ENCODE measurements at places on chromosomes 5 and 9.

DNA sequence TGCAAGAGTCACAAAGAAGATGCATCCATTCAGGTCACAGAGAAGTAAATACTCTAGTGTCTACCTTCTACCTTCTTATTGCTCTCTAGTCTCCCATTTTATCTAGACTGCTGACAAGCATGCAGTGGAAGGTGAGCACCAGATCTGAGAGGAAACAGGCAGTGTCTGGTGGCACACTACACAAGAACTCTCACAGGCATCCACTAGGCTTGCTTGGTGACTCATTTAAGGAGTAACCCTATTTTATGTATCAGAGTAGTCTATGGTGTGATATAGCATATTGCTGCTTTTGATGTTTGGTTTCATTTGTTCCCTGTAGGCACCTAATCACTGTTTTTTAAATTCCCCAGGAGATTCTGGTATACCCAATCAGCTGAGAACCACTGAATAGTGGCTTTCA is 1.6 kb upstream of the THBS4 start:
- H3K4me3 ChIP-seq, result no peak overlapping the region
- no peak for DNase-seq
- H3K27ac ChIP-seq, result no peak overlapping the region

DNA sequence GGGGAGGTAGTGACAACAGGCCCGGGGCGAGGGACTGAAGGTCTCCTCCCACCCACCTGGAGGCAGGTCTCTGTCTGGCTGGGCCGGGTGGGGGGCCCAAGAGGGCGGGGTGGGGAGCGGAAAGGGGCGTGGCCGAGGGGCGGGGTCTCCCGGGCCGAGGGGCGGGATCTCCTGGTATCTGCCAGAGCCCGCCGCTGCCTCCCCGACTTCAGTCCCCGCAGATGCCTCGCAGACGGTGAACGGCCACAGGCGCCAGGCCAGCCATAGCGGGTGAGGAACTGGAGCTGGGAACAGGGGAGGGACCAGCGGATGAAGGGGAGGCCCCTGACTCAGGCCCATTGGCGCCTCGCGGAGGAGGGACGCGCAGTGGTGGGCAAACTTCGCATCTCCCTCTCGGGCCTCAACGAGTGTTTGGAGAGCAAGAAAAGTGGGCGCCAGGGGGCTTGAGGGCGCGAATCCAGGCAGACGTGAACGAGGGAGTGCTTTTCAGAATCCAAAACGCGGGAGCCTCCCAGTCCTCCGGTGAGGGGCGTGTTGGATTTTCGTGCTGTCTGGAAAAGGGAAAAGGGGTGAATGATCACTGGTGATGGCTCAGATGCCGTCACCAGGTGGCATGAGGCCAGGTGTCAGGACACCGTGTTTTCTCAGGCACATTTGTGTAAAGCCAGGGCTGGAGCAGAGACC is at the start of gene ADGRD2:
Gene ADGRD2 (plus strand): TSS at position 211 of the 684 bp plus-strand sequence. CDS start 1,216 bp downstream, outside the sequence.
- peaks cover 43% of the 10 kb centered on the region for H3K27me3 ChIP-seq
- no peak within 1 kb of the TSS for H3K27ac ChIP-seq

DNA sequence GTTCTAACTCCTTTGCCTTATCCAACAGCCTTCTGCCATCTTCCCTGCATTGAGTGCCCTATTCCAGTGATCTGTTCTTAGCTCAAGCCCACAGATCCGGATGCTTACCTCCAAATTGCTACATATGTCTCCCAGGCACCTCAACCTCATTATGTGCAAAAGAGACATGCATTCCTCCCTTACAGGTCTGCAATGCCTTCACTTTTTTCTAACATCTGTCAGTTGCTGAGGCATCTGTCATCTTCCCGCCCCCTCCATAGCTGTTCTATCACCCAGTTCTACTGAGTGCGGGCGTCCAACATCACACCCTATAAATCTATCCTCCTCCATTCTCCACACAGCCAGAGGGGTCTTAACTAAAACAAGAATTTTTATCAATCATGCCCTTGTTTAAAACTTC is 20.1 kb downstream of the NMRK1 start:
- no peak overlapping the region for H3K27ac ChIP-seq
- H3K4me3 ChIP-seq, result no peak overlapping the region
- H3K27me3 ChIP-seq, result no peaks in the 10 kb centered on the region
- H3K4me1 ChIP-seq, result no peaks in the 10 kb centered on the region

GRCh38 chr5:114437936-114438335 is 76.1 kb downstream of the KCNN2 start:
- H3K27ac ChIP-seq, result no peak overlapping the region
- peaks cover 3% of the 10 kb centered on the region for H3K27me3 ChIP-seq
- peaks cover 4% of the 10 kb centered on the region for H3K36me3 ChIP-seq
- H3K4me1 ChIP-seq, result peaks cover 16% of the 10 kb centered on the region
- no peak for DNase-seq

GRCh38 chr9:132986114-132986513 is 7.6 kb downstream of the GFI1B start:
- no peaks in the 10 kb centered on the region for H3K4me1 ChIP-seq
- H3K27ac ChIP-seq, result no peak overlapping the region
- H3K27me3 ChIP-seq, result peaks cover 25% of the 10 kb centered on the region
- DNase-seq, result no peak
- no peak overlapping the region for H3K4me3 ChIP-seq

DNA sequence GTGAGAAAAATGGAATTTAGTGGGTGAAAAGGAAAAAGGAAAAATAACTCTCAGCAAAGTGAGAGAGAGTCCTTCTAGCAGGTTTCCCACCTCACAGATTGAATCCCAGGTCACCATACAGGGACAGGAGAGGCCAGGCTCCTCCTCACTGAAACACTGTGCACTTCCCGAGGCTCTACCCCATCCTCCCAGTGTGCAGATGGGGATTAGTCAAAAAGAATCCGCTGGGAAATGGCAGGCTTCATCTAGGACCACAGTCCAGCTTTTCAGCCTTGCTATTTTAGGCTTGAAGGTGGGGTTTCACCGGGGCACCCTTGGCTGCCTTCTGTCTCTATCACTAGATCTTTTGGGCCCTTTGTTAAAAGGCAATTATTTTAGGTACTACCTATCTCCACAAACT is 47.8 kb downstream of the YIPF5 start:
- no peaks in the 10 kb centered on the region for H3K36me3 ChIP-seq
- H3K27ac ChIP-seq, result no peak overlapping the region
- H3K4me1 ChIP-seq, result peaks cover 26% of the 10 kb centered on the region
- DNase-seq, result no peak
- H3K4me3 ChIP-seq, result no peak overlapping the region

DNA sequence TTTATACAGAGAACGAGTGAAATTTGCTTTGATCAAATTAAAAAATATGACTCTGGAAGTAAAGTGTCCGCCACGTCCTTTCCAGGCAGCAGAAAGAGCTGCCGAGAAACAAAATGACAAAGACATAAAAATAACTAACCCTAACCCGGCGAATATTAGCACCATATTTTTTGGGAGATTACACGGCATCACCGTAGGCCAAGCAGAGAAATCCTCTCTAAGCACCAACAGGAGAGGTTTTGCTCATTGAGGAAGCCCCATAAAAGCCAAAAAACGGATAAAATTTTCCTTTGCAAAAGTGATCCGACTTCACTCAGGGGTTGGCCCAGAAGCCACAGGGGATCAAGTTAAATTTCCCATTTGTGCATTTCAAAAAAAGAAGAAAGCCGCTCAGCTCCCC is 70.9 kb downstream of the PCDH1 start:
- H3K27me3 ChIP-seq, result peaks cover 80% of the 10 kb centered on the region
- no peaks in the 10 kb centered on the region for H3K36me3 ChIP-seq
- DNase-seq, result no peak
- H3K27ac ChIP-seq, result no peak overlapping the region
- H3K4me3 ChIP-seq, result no peak overlapping the region
- peaks cover 20% of the 10 kb centered on the region for H3K4me1 ChIP-seq

- peaks cover 5% of the 10 kb centered on the region for H3K27me3 ChIP-seq
- no peak for DNase-seq
- no peak overlapping the region for H3K27ac ChIP-seq
- H3K4me3 ChIP-seq, result no peak overlapping the region
Observed at GRCh38 chr9:2093920-2094597, 78.9 kb downstream of the SMARCA2 start.

- no peak overlapping the region for H3K4me3 ChIP-seq
- H3K27ac ChIP-seq, result no peak overlapping the region
- DNase-seq, result no peak
- no peaks in the 10 kb centered on the region for H3K36me3 ChIP-seq
Observed at GRCh38 chr9:26181836-26182235, 503.6 kb upstream of the TUSC1 start.

- H3K4me1 ChIP-seq, result peaks cover 3% of the 10 kb centered on the region
- H3K27me3 ChIP-seq, result no peaks in the 10 kb centered on the region
- H3K27ac ChIP-seq, result no peak within 1 kb of the TSS
- no peak within 1 kb of the TSS for H3K4me3 ChIP-seq
- H3K36me3 ChIP-seq, result no peaks in the 10 kb centered on the region
- no peak for DNase-seq
Observed at GRCh38 chr5:42756606-42757601, at the start of gene CCDC152. TSS of gene CCDC152 (plus strand) at chr5:42756818. CDS start at chr5:42759122, 2,304 bp downstream.

DNA sequence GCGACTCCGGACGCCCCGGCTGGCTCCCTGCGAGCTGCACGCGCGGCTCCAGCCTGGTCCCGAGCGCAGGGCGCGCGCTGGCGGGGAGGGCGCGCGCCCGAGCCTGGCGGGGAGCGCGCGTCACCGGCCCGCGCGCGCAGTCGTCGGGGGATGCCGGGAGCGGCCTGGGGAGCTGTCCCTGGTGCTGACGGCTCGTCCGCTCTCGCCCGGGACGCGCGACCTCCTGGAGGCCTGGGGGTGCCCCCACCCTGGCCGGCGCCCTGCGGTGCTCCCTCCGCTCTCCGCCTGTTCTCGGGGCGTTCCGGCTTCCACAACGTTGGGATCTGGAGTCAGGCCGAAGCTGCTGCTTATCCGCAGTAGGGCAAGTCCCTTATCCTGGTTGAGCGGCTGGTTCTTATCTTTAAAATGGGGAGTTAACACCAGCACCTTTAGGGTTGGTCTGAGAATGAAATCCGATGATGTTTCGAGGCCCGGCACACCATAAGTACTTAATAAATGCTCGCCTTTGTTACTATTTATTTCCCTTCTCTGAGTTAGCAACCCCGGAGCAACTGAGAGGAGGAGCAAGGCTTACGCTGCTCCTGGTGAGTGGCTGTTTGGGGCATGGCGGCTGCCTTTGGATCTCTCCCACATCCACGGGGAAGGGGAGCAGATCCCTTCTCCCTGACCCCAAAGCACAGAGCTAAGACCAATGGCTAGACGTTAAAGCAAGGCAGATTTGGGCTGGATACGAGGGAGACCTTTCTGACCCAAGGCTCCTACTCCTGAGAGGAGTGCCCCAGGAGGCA is at the start of gene FAM163B:
Gene FAM163B (minus strand): TSS at position 79 of the 788 bp plus-strand sequence. CDS start 29,166 bp downstream, outside the sequence.
- no peak within 1 kb of the TSS for H3K27ac ChIP-seq
- no peaks in the 10 kb centered on the region for H3K4me1 ChIP-seq
- DNase-seq, result peak; percentile 89
- H3K27me3 ChIP-seq, result peaks cover 92% of the 10 kb centered on the region
- peak within 1 kb of the TSS; percentile 31 for H3K4me3 ChIP-seq
- H3K36me3 ChIP-seq, result no peaks in the 10 kb centered on the region

DNA sequence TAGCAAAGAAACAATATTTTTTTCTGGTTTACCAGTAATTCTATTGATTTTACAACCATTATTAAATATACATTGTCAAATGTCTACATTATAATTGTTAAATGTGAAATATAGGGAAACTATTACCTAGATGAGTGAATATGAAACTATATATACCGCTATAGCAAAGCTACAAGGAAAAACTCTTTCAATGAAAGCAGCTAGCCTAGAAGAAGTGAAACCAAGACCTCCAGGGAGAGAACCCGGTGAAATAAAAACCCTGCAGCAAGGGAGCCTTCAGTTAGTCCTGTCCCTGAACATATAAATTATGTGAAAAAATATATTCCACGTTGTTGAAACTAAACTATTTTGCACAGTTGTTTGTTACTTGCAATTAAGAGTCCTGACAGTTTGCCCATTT is 913.1 kb downstream of the EFNA5 start:
- no peak for DNase-seq
- H3K4me1 ChIP-seq, result no peaks in the 10 kb centered on the region
- H3K27ac ChIP-seq, result no peak overlapping the region
- no peaks in the 10 kb centered on the region for H3K36me3 ChIP-seq

- H3K27ac ChIP-seq, result no peak overlapping the region
- DNase-seq, result no peak
Observed at GRCh38 chr5:149764086-149764485, 34.0 kb downstream of the PPARGC1B start.

GRCh38 chr9:100511205-100511604 is 38.3 kb downstream of the TMEFF1 start:
- H3K4me3 ChIP-seq, result no peak overlapping the region
- H3K4me1 ChIP-seq, result peaks cover 8% of the 10 kb centered on the region
- no peaks in the 10 kb centered on the region for H3K27me3 ChIP-seq
- H3K27ac ChIP-seq, result no peak overlapping the region
- H3K36me3 ChIP-seq, result peaks cover 28% of the 10 kb centered on the region

- no peak overlapping the region for H3K27ac ChIP-seq
- no peak overlapping the region for H3K4me3 ChIP-seq
- DNase-seq, result no peak
- no peaks in the 10 kb centered on the region for H3K27me3 ChIP-seq
- H3K36me3 ChIP-seq, result no peaks in the 10 kb centered on the region
Observed at GRCh38 chr5:36373527-36374086, 71.9 kb upstream of the RANBP3L start.

GRCh38 chr9:122386311-122386872 is 15.6 kb downstream of the PTGS1 start:
- no peak overlapping the region for H3K4me3 ChIP-seq
- H3K27me3 ChIP-seq, result peaks cover 41% of the 10 kb centered on the region
- DNase-seq, result peak; percentile 5
- H3K36me3 ChIP-seq, result no peaks in the 10 kb centered on the region
- no peak overlapping the region for H3K27ac ChIP-seq

GRCh38 chr5:76732405-76733048 is 16.6 kb downstream of the F2R start:
- no peak overlapping the region for H3K27ac ChIP-seq
- no peak for DNase-seq
- H3K4me3 ChIP-seq, result no peak overlapping the region
- H3K4me1 ChIP-seq, result peaks cover 5% of the 10 kb centered on the region
- H3K27me3 ChIP-seq, result no peaks in the 10 kb centered on the region

DNA sequence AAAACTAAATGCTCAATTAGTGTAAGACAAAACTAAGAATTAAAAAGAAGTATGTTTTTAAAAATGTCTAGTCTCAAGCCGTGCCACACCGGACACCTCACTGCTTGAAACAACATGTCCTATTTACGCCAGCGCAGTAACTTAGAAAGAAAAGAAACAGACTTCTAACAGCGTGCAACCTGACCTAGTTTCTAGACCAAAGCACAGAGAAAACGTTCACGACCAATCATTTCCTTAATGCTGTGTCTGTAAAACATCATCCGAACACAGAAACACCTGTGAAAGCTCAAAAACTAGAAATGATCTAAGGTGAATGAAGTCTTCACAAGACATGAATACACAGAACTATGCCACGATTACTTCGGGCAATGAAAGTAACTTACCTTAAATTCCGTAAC is 4.0 kb downstream of the BRD9 start:
- no peak overlapping the region for H3K4me3 ChIP-seq
- peaks cover 41% of the 10 kb centered on the region for H3K36me3 ChIP-seq
- no peak overlapping the region for H3K27ac ChIP-seq
- peaks cover 18% of the 10 kb centered on the region for H3K4me1 ChIP-seq
- H3K27me3 ChIP-seq, result no peaks in the 10 kb centered on the region
- no peak for DNase-seq

- no peak overlapping the region for H3K4me3 ChIP-seq
- H3K27me3 ChIP-seq, result no peaks in the 10 kb centered on the region
- H3K4me1 ChIP-seq, result peaks cover 14% of the 10 kb centered on the region
- no peak for DNase-seq
- no peak overlapping the region for H3K27ac ChIP-seq
Observed at GRCh38 chr5:169132302-169132660, 168.7 kb downstream of the SLIT3 start.

GRCh38 chr5:57002959-57003485 is 51.1 kb upstream of the MIER3 start:
- H3K4me3 ChIP-seq, result no peak overlapping the region
- peaks cover 8% of the 10 kb centered on the region for H3K4me1 ChIP-seq
- no peaks in the 10 kb centered on the region for H3K36me3 ChIP-seq

All from mesothelial cell of epicardium (in vitro differentiated cells).